Caco-2 (cell line): ENCODE measurements at places on chromosomes 3 and 15. TPM values are rescaled to one million over a fixed set of nuclear protein-coding genes. Genes with fewer than 3 reads are reported as not detected.

Gene CDCP1
- 22.5 and 25.0 TPM in 2 replicates for total RNA-seq

Gene GABRR3
- not detected in 2 replicates for total RNA-seq

Gene NDN
- total RNA-seq = not detected in 2 replicates

GRCh38 chr3:10459954-10460754 lies 45.2 kb downstream of the ATP2B2 start:
- DNase-seq = peak; percentile 85

DNA sequence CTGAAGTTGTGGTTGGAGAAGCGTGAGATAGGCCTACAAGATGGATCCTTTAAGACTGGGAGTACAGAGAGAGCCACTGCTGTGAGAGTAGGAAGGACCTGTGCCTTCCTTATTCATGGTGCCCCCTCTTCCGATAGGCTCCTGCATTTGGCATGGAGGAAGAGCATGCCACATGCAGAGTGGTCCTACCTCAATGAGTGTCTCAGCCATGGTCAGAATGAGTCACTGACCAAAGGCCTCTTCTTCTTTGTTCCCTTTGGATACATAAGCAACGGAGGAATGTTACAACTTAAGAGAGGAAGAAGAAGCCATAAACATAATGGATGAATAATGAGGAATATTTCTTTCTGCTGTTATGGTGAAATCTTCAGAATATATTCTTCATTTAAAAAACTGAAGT lies 681.2 kb upstream of the GRM7 start:
- no peak for DNase-seq

DNA sequence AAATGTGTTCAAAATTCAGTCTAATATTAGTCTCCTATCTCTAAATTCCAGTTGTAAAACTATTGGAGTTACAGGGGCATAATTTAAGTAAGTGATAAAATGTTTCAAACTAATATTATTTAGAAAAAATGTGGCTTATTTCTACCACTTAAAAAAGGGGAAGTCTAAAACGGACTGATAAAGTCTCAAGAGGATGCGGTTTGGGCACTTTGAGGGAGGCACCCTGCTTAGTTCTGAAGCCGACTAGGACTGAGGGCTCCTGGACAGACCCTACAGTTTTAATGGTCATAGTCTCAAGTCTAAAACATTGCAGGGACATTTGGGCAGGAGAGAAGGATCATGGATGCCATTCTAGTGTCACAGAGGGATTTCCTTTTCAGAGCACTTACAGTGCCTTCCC lies 566.3 kb downstream of the NR2F2 start:
- no peak for DNase-seq

GRCh38 chr3:178392511-178392926 lies 143.7 kb upstream of the KCNMB2 start:
- no peak for DNase-seq
